Stimulated activated naive CD8-positive, alpha-beta T cell treated with anti-CD3 and anti-CD28 coated beads, Interleukin-15, amount 100 ng/mL, for 72 hours (primary cell): ENCODE measurements at places on chromosomes 7 and 10.

GRCh38 chr10:34955391-34955790 lies 134.8 kb downstream of the CUL2 start:
- DNase-seq: no peak

GRCh38 chr10:47453141-47454007 lies 30.5 kb downstream of the ANXA8 start:
- no peak for DNase-seq

GRCh38 chr10:99964791-99965190 lies 45.0 kb downstream of the DNMBP start:
- DNase-seq: no peak

GRCh38 chr10:68934994-68935393 lies 21.0 kb upstream of the DDX21 start:
- DNase-seq: no peak

DNA sequence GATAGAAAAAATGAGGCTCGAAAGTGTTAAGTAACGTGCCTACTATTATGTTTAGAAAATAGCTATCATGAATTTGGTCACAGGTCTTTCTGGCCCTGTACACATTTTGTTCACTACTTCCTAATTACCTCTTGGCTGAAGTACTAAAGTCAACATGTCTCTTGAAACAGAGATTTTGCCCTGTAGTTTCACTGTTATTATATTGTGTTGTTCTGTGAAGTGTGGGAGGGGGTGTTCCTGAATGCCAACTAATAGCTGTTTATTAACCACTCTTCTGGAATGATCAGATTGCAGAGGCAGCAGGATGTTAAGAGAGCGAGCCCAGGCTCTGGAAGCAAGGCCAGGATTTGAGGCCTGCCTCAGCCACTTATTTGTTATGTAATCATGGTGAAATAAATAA lies 72.1 kb downstream of the RNF133 start:
- DNase-seq: no peak

GRCh38 chr10:93300288-93300917 lies 181.7 kb downstream of the MYOF start:
- no peak for DNase-seq

GRCh38 chr10:27341001-27341400 lies 100.4 kb upstream of the ACBD5 start:
- DNase-seq: no peak

- DNase-seq: no peak
These were observed 47.2 kb downstream of the MYL10 start for GRCh38 chr7:101581891-101582290.

- DNase-seq: no peak
These were observed 143.8 kb downstream of the ZNF248 start for GRCh38 chr10:37713642-37714041.

DNA sequence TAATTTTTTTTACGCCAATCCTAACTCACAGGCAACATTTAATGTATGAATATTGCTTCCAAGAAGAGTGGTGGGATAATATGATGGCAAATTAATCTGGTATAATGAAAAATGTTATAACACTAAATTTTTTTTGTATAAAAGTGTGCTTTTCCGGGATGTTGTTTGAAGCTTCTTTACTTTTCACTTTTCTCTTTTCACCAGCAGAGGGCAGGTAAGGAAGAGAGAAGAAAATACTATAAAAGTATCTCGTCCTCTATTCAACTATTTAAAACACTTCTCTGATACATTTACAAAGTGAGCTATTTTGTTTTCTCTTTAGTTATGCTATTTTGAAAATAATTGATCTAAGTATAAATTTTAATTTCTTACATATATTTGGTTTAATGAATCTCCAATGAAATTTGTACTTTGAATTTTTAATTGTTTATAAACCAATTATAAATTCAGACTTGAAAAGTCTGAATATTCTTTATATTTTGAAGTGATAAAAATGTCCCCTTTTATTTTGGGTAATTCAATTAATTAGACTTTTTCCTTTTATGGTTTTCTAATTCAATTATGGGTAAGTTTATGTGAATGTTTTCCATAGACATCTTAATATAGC lies 20.7 kb upstream of the CFTR start:
- DNase-seq: no peak
